Stimulated activated CD8-positive, alpha-beta memory T cell treated with anti-CD3 and anti-CD28 coated beads, Interleukin-2, amount 100 ng/mL, for 1 hour (primary cell): ENCODE measurements at places on chromosomes 13 and 19.

DNA sequence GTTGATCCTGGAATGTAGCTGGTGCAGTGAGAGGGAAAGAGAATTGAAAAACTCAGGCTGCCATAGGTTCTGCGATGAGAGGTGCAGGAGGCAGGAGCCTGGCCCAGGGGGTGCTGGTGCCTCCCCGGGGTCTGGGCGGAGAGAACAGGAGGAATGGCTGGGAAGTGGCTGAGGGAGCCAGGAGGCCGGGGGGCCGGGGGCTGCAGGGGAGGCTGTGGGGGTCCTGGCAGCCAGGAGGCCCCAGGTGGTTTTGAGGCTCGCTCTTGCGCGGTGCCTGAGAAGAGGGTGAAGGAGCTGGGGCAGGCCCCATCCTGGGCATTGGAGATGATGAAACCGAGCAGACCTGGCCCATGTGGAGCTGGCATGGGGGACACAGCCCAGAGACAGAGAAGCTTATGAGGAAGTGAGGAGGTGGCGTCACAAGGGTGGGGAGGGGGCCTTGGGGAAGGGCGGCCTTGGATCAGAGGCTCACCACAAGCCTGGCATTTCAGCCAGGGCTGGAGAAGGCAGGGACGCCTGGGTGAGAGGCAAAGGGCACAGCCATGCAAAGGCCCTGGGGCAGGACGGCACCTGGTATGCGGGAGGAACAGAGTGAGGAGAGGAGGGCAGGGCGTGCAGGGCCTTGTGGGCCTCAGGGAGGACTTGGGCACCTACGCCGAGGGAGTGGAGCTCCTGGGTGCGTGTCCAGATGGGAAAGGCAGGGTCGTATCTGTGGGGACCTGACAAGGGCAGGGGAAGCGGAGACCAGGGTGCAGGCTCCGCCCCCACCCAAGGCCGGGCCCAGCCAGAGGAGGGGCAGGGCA is 1.3 kb upstream of the TEKTIP1 start:
- no peak for DNase-seq

DNA sequence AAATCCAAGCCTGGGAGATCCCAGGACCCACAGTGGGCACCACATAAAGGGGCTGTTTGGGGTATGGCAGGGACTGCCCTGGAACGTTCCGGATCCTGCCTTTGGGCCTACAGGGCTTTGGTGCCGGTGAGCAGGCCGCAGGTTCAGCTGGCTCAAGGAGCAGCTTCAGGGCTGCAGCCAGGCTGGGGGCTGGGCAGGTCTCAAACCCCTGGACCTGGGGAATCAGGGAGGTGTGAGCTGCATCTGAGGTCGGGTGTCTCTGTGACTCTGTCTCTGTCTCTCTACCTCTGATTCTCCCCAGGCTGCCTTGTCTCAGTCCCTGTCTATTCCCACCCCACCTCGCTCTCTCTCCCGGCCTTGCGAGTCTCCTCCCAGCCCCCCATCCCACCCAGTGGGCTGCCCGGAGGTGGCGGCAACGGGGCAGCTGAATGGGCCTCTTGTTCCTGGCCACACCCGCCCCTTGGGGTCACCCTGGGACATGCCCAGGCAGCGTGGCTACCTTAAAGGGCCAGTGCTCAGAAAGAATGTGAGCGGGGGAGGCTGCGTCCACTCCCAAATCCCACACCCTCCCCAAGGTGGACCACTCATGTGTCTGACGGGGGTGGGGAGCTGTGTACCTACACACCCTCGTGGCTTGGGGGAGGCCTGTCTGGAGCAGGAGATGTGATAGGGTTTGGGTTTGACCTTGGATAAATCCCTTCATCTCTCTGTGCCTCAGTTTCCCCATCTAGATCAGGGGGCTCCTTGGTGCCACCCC is 31.1 kb downstream of the NFIC start:
- DNase-seq, result no peak

- no peak for DNase-seq
These were observed 4.9 kb downstream of the CALM3 start for GRCh38 chr19:46606019-46606418.

DNA sequence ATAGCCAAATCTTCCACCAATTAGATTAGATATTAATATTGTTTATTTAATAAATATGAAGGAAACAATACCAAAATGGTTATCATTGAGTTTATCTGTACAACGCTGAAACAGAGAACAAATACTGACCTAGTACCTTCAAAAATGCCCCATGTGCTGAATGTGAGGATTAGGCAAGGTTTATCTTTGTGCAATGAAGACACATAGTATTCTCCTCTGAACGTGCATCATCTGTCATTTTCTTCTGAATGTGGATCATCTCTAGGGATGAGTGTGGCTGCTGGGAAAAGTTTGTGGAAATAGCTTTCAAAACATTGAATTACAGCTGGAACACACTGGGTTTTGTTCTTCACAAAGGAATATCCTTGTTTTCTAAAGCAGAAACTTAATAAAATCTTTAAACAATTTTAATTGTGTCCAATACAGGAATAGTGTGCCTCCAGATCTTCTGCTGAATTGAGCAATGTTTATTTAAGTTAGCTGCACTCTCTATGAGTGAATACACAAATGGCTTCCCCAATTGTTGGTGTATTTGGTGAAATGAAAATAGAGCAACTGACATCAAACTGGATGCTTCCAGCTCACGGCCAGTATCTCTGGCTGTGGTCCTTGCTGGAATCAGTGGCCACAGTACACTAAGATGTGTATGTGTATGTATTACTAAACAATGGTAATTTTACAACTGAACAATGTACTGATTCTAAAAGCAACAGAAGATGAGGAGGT is 6.7 kb downstream of the COL4A1 start:
- DNase-seq, result no peak
